ENCODE measurements at places on chromosomes 2 and 18.

GRCh38 chr2:98445683-98446581, 1.3 kb downstream of the INPP4A start:
- no peak for DNase-seq

DNA sequence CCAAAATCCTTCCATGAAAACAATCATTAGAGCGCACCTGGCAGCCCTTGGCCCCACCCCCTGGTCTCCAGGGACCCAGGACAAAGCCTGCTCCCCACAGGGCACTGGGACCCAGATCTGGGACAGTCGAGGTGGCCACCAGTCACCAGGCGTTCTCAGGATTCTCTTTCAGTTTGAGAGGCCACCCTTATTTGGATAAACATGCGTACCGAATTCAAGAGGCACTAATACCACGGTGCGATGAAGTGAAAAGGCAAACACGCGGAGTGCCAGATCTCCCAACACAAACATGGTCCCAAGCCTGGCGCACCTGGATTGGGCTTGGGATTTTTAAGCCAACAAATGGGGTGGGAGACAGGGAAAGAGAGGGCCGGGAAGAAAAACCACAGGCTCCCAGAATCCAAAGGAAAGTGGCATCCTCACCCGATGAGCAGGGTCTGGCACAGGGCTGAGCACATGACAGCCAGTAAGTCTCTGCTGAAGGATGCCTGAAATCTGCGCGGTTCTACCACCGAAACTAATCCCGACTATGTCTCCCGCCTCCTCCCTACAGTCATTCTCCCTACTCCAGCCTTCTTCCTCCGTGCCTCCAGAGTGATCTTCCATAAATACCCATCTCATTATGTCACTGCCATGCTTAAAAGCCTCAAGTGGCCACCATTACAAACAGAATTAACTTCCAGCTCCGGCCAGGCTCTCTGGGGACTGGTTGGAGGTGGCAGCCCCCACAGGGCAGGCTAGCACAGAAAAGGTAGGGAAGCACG, 60.9 kb upstream of the KLHL29 start:
- no peak for DNase-seq

GRCh38 chr2:118642501-118642900, 204.9 kb downstream of the EN1 start:
- DNase-seq, result no peak

DNA sequence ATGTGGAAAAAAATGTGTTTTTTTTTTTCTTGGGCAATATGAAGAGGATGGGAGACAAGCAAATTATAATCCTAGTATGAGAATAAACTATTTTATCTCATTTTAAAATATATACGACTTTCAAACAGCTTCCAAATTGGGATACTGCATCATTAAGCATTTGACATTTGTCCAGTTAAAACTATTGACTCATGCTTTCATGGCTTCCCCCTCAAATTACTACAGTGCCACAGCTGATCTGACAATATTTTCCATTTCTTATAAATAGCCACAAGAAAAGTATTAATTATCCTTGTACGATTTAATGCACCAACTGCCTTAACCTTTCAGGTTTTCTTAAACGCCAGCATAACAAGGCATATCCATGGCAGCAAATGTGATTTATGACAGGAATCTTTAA, 1134.8 kb upstream of the ZEB2 start:
- DNase-seq, result no peak

DNA sequence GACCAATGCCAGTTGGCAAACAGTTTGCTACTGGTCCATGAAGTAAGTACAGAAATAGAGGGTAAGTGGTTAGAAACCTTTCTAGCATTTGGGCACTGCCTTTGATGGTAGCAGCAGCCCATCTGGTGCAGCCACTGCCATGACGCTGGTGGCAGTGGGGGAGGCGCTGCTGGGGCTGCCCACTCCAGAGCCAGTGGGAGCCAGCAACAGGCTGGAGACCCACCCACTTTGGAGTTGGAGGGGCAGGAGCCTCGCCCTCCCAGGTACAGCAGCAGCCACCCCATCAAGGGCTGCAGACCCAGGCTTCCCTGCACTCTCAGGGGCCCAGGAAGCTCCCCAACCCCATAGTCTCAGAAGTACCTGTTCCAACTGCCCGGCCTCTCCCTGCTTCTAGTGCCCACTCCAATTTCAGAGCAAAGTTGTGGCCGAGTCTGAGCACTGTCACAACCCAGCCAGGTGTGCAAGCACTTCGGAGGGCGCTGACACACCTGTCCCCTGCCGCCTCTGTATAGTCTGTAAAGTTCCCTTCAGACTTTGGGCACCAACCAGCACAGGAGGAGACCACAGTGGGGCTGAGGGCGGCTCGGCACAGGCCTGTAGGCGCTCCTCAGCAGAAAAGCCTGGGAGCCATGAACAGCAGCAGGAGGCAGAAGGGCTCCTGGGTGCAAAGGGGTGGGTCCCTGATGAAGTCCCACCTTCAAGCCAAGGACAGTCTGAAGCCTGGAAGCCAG, 125.6 kb upstream of the CCDC150 start:
- DNase-seq, result no peak

- DNase-seq, result no peak
These were observed 272.6 kb upstream of the UBE2E3 start for GRCh38 chr2:180707884-180708205.

DNA sequence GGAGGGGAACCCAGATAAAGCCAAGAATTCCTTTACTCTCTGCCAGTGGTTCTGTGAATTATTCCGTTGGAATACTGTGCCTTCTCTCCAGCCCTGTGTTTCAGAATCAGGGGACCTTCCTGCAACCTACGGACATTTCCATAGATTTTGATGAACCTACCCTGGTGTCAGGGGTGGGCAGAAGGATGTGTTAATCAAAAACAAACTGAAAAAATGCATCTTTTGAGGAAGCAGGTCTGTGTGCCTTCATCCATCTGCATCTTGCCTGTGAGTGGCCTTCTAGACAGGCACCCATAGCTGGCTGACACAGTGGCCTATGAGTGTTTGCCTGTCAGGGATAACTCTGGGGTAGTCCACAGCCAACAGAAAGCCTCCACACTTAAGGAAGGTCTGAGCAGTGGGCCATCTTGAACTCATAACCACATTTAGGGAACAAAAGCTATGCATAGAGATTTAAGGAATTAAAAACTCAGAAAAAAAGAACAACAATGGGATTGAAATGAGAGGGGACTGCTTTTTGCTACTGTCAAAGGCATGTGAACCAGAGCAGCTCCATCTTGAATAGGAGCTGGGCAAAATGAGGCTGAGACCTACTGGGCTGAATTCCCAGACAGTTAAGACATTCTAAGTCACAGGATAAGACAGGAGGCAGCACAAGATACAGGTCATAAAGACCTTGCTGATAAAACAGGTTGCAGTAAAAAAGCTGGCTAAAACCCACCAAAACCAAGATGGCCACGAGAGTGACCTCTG, 45.9 kb upstream of the ITGA6 start:
- DNase-seq, result no peak

DNA sequence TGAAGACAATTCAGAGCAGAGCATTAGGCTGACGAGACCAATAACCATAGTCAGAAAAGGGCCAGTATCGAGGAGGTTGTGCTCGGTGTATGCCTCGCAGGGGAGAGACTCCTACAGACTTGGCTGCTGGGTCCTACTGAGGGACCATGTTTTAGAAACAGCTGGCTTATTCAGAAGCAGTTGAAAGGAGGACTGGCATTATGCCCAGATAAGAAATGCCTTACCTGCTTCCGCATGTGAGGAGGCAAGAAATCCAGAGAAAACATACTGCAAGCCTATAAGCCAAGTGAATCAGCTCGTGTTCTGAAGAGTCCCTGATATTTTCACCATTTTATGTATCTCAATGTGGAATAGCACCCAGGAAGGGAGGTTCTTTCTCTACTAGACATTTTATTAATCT, 434.7 kb downstream of the GRB14 start:
- no peak for DNase-seq

DNA sequence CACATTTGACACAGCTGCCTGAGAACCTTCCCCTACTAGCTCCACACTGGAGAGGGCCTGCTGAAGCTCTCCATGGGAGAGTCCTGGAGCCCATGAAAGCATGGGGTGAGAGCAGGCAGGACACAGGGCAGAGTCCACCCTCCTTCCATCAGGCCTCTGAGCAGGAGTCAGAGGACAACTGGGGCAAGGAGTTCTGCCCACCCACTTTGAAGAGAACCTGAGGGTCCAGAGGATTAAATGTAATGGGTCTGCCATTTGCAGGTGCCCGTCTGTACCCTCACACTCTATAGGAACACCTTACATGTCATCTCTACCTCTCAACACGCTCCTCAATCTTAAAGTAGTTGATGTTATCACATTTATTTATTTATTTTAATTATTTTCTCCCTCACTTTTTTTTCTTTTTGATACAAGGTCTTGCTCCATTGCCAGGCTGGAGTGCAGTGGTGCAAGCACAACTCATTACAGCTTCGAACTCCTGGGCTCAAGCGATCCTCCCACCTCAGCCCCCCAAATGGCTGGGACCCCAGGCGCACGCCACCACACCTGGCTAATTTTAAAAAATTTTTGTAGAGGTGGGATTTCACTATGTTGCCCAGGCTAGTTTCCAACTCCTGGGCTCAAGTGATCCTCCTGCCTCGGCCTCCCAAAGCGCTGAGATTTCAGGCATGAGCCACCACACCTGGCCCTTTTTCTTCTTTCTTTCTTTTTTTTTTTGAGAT, 10.2 kb downstream of the ADRA2B start:
- DNase-seq, result no peak

GRCh38 chr2:42094114-42094513, 46.3 kb downstream of the PKDCC start:
- no peak for DNase-seq

GRCh38 chr2:184971546-184972068, 373.3 kb downstream of the ZNF804A start:
- DNase-seq, result no peak

GRCh38 chr2:69456950-69457445, 19.8 kb upstream of the NFU1 start:
- DNase-seq, result no peak

GRCh38 chr2:209389171-209389618, 34.7 kb upstream of the MAP2 start:
- no peak for DNase-seq

- no peak for DNase-seq
These were observed 198.1 kb downstream of the SATB2 start for GRCh38 chr2:199259671-199260070.

DNA sequence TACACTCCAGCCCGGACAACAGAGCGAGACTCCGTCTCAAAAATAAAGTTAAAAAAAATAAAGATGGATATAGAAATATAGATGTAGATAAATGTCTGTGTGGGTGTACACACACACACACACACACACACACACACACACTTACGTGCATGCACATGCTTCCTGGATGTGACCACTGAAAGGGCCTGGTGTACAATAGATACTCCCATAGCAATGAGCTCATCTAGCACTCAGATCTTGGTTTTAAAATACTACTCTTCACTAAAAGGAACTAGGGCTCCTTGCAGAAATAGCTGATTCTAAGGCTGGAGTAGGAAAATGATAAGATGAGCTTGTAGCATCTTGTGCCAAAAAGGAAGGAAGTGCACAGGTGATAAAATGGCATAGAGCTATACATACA, 39.1 kb downstream of the ROCK2 start:
- no peak for DNase-seq

DNA sequence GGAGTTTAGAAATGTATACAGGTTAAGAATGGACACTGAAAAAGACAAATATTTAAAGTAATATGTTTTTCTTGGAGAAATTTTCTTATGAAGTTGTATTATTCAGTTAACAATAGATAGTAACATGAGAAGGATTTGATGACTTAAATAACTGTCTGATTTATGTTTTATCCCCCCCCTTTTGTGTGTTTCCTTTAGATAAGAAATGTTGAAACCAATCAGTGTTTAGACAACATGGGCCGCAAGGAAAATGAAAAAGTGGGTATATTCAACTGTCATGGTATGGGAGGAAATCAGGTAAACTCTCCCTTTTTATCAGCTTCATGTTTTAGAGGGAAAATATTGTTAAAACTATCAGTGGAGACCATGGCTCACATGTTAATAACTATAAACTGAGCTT, 289.7 kb upstream of the KCNJ3 start:
- DNase-seq, result no peak

DNA sequence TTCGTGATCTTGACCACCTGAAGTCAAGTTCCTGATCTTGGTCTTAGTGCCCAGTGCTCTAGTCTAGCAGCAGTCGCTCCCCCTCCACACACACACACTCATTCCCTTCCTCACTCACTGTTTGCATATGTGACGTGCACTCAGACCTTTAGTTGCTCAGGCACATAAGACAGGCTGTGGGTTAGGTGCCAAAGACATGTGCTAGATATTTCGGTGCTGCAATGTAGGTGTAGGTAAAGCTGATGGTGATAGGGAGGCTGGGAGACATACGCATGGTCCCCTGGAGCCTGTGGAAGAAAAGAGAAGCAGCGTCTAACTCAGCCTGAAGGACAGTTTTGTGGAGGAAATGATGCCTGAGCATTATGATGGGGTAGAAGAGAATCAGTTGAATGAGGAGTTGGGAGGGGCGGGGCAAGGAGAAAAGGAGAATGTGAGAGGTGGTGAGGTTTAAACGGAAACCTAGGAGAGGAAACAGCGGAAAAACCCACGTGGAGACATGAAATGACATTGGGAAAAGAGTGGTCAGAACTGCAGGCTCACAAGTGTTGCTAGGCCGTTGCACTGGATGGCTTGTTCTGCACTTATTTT, 3.8 kb downstream of the TTC39C start:
- no peak for DNase-seq

DNA sequence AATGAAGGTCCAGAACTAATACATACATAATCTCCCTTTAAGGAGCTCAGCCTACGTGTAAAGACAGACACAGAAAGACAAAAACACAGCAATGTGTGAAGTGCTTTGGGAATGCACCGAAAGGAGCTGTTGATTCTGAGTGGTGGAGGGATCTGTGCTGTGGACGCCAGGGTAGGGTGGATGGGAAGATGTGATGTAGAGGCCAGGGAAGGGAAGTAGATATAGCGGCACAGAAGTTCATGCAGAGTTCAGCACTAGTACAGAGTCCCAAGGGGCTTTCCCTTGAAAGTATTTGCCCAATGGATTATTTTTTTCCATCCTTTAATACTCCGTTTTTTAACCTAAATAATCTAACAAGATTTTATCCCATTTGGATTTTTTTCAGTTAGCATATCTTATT, 32.1 kb upstream of the DOCK10 start:
- DNase-seq, result no peak

DNA sequence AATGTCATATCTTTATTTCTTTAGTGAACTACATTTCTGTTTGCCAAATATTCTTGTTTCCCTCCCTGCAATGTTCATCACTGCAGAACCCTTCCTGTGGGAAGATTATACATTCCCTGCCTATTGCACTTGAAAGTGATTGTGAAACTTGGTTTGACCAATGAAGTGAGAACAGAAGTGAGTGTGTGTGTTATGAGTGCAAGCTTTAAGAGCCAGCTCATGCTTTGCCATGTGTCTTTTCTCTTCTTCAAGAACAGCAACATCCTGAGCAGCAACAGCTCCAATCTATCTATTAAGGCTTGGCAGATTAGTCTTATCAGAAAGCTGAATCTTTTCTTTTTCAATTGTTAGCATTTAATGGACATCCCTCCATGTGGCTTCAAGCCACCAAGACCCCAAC, 42.0 kb upstream of the UBE2E3 start:
- no peak for DNase-seq

GRCh38 chr2:237485844-237486243, 1.2 kb upstream of the MLPH start:
- DNase-seq, result no peak

- no peak for DNase-seq
These were observed 669.4 kb upstream of the PKDCC start for GRCh38 chr2:41378420-41378819.

GRCh38 chr2:174750923-174751441, 13.3 kb downstream of the CHRNA1 start:
- DNase-seq, result no peak

- no peak for DNase-seq
These were observed 37.8 kb downstream of the ARHGEF4 start for GRCh38 chr2:130874512-130874911.

All from vagina (tissue), 2 donors.